Activated CD4-positive, CD25-positive, alpha-beta regulatory T cell (primary cell): ENCODE measurements at places on chromosomes 5 and 9.

DNA sequence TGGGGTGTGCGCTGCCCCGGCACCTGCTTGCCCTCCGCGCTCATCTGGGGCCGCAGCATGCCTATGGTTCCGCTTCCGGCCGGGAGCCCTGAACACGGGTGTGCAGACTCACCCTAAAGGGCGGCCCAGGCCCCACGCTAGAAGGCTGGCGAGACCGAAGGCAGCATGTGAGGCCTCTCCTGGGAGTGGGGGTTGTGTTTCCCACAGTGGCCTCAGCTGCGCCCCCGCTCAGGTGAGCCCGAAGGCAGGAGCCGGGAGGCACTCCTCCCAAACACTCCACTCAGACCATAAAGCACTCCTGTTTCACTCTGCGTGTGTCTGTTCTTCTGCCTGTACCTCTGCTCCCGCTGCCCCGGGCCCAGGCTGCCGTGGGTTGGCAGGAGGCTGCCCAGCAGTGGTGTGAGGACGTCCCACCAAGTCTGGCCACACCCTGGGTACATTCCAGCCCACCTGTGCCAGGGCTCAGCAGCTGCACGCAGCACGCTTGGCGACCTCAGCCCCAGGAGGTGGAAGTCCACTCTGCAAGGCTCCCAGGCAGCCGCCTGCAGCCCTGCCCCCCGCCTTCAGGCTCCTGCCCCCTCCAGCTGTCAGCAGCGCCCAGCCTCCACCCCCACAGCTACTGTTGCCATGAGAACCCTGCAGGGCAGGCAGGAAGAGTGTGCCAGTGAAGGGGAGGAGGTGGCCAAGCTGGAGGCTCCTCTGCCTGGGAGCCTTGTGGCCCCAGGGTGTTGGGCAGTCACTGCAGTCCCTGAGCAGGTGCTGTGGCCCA is 1.2 kb upstream of the AJM1 start:
- DNase-seq: no peak

- DNase-seq: peak; percentile 52
Measured at GRCh38 chr5:151086905-151087360, 6.1 kb upstream of the TNIP1 start.

DNA sequence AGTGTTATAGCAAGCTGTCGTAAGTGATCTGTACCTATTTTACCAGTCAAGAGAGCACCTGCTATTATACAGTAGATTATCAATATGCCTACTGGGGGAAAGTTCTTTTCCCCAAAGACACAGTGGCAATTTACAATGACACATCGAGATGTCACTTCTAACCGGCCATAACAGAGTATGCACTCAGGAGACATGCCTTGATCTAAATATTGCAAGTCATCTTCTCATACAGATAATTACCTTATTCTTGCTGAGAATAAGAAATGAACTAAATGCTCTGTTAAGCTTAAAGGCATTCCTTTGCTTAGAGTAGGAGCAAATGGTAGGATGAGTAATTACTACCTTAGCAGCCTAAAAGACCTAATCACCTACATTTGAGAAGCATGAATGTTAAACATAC is 71.6 kb downstream of the PKD2L2 start:
- DNase-seq: no peak

DNA sequence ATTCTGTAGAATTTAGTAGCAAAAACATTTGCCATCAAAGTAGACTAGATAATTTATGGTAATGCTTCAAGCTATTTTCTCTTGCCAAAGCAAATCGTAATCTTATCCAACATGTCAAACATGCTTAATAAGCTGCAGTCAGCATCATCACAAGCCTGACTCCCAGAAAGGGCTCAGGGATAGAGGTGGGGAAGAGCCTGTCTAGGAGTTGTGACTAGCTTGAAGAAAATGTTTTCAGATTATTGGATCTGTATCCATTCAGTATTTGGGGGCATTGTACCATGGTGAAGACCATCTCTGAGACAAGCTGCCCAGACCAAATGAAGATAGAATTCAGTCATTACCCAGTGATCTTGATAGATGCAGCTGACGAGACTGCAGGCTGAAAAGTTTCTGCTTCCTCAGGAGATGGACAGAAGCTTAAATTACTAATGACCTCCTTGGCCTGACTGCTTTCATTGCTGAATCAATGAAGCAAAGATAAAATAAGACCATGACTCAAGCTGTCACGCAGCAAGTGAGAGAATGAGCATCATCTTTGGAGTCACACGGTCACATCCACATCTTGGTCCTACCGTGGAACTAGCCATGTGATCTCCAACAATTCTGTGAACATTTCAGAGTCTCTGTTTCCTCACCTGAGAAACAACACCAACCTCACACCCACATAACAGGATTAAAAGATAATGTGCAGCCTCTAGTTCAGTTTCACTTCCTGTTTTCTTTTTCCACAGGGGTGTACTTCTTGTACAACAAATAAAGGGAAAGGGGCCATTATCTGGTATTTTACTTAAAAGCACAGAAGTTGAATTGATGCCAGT is 9.4 kb downstream of the ERAP2 start:
- no peak for DNase-seq

DNA sequence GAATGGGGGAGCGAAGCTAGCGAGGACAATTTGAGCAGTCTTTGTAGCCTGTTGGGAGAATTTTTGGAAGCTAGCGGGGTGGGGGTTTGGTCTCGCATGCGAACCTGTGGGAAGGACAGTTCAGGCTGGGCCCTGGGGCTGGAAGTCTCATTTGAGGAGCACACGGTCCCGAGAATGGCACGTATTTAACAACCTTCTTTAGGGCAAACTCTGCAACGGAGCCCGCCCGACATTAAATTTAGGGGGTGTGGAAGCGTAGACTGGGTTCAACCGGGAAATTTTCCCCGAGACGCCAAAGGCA is 35.2 kb upstream of the NFIB start:
- no peak for DNase-seq

GRCh38 chr5:15183520-15183919 is 311.9 kb upstream of the ANKH start:
- DNase-seq: no peak

DNA sequence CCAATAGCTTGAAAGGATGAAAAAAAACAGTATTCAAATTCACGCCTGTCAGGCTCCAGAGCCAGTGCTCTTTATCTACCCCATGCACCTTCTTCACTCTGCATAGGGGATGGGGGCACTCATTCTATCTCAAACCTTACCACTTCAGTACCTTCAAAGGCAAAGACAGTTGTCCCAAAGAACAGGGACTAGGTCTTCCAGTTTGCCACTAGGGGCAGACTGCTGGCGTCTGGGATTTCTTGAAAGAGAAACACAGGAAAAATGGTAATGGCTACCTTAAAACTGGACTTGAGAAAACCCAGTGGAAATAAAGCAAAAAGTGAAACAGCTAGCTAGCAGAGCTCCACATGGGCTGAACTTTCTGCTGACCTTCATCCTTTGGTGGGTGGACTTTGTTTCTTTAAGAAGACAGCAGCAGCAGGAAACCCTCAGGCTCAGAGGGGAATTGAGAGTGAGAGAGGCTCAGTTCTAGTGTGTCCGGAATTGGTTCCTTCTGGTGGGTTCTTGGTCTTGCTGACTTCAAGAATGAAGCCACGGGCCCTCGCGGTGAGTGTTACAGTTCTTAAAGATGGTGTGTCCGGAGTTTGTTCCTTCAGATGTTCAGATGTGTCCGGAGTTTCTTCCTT is 41.0 kb upstream of the SLC36A1 start:
- no peak for DNase-seq

GRCh38 chr9:72371151-72371550 is 6.1 kb upstream of the ZFAND5 start:
- DNase-seq: no peak

DNA sequence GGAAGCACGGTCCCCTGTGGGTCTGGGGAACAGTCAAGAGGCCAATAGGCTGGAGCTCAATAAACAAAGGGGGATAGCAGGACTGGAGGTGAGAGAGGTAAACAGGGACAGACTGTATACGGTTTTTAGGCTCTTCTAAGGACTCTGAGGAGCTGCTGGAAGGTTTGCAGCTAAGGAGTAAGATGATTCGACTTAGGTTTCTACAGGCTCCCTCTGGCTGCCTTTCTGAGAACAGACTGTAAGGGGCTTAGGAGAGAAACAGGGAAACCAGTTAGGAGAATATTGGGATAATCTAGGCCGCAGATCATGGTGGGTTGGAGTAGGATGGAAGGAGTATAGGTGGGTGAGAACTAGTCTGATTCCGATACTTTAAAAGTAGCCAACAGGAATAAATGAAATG is 10.4 kb downstream of the CDK5RAP2 start:
- no peak for DNase-seq
